NCI-H2029 treated with DMSO at 0.1 percent for 48 hours (cell line): ENCODE measurements at places on chromosomes 13 and 19.

DNA sequence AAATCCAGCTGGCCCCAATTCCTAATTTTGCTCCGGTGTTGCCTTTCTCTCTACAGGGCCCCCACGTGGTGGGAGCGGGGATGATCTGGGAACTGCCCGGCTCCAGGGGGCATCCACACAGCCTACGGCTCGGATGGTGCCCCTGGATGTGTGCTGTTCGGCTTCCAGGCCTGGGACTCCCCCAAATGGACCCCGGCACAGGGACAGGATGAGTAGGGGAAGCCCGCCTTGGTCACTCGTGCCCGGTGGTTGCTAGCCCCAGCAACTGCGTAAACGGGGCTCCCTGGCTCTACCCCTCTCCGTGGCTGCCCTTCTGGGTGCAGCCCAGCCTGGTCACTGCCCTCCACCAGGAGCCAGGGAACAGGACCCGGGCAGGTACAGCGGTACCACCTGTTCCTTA, 111.5 kb downstream of the TEX26 start:
- no peak for DNase-seq

DNA sequence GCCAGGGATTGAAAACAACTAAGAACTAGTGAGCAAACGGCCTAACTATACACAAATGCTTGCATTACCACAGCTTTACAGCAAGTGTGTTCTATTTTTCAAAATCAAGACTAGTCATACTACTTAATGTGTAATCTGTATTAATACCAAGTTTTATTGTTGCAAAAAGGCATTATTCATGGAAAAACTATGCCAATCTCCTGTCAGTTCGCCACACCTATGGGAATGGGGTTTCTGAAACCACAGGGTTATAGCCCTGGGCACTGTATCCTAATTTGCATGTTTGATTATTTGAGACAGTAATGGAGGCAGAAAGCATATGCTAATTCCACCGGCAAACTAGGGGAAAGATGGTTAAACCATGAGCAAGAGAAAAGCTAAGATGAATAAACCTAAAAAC, 14.3 kb downstream of the GAS6 start:
- DNase-seq = no peak

- DNase-seq = no peak
Measured at GRCh38 chr13:25213715-25214114, 41.6 kb upstream of the AMER2 start.

DNA sequence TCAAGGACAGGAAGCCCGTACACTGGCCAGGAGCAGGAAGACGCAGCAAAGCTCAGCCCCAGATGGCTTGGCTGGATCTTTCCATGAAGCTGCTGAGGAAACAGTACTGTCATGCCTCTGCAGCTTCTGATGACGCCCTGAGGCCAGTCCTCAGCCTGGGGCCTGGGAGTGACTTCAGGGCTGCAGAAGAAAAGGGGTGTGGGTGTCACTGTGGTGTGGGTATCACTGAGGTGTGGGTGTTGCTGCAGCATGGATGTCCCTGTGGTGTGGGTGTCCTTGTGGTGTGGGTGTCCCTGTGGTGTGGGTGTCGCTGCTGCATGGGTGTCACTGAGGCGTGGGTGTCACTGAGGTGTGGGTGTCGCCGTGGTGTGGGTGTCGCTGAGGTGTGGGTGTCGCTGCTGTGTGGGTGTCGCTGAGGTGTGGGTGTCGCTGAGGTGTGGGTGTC, 12.0 kb upstream of the GAS6 start:
- DNase-seq = no peak

GRCh38 chr13:19767966-19768365, 14.8 kb downstream of the PSPC1 start:
- no peak for DNase-seq

DNA sequence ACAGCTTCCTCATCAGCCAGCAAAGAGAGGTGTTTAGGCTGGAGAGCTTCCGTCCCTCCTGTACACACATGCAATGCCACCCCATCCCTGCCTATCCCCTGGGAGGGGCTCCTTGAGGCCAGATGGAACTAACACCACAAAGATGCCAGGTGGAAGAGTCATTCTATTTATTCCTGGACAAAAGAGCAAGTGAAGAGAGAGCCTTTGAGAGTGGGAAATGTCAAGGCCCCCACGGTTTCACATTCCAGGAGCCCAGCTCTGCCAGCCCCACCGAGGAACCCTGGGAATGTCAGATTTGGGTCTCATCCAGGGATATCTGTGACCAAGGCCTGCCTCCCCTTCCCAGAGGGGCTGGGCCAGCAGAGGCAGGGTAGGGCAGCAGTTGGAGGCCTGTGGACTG, 30.8 kb upstream of the IGFL1 start:
- no peak for DNase-seq
